ENCODE measurements at places on chromosomes 1 and 21. TPM values are rescaled to one million over a fixed set of nuclear protein-coding genes. Genes with fewer than 3 reads are reported as not detected.

- no peak for DNase-seq
- H3K27ac ChIP-seq, result no peak overlapping the region
- H3K36me3 ChIP-seq, result no peaks in the 10 kb centered on the region
Observed at GRCh38 chr1:222894331-222894730, 79.5 kb downstream of the DISP1 start.

TEX38 gene
- total RNA-seq, result not detected

DNA sequence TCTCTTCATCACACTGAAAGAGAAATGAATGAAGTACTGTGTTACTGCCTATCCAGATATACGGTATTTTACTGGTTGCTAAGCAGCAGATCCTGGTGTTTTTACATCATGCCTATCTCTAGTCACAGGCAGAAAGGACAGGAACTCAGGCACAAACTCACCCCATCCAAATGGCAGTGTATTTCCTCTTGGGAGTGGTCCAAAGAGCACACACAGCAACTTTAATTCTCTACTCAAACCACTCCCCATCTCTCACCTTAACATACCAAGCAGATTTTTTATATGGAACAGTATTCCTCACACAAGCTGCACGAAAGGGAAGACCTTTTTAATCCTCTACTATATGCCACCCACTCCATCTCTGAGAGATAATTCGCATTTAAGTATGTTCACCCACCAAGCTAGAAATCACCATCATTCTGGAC is 27.3 kb downstream of the EIF4G3 start:
- H3K4me1 ChIP-seq, result peaks cover 1% of the 10 kb centered on the region
- no peaks in the 10 kb centered on the region for H3K27me3 ChIP-seq
- H3K4me3 ChIP-seq, result no peak overlapping the region

GRCh38 chr1:156268336-156268735 is 14.3 kb downstream of the SMG5 start:
- H3K36me3 ChIP-seq, result no peaks in the 10 kb centered on the region
- H3K27ac ChIP-seq, result no peak overlapping the region
- no peak for DNase-seq
- no peaks in the 10 kb centered on the region for H3K27me3 ChIP-seq
- H3K4me1 ChIP-seq, result no peaks in the 10 kb centered on the region

GRCh38 chr1:36411674-36412648 is 14.3 kb upstream of the LSM10 start:
- H3K27ac ChIP-seq, result no peak overlapping the region
- H3K4me3 ChIP-seq, result no peak overlapping the region
- no peaks in the 10 kb centered on the region for H3K4me1 ChIP-seq
- DNase-seq, result no peak

NBPF26 gene
- 26.8 TPM for total RNA-seq

ZBTB8B gene
- total RNA-seq, result 0.12 TPM

SLC6A9 gene
- total RNA-seq, result 5.0 TPM

INAVA gene
- total RNA-seq, result 3.9 TPM

- no peak overlapping the region for H3K27ac ChIP-seq
- no peak for DNase-seq
- no peak overlapping the region for H3K4me3 ChIP-seq
- H3K4me1 ChIP-seq, result no peaks in the 10 kb centered on the region
- no peaks in the 10 kb centered on the region for H3K27me3 ChIP-seq
Observed at GRCh38 chr21:18384771-18385170, 18.8 kb downstream of the TMPRSS15 start.

DNA sequence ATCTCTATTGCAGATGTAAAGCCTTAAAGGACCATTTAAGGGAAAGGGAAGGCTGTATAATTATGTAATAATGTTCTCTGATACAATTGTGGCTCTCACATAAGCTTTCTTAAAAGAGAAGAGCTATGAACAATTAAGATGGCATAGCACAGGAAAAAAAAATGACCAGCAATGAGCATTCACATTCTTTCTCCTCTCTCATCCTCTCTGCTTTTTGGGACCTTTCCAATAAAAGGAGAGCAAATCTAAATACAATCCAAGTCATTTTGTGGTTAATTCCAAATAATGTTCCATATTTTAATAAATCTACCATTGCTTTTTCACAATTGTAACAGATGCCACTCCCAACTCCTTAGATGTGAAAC is 23.5 kb downstream of the SMYD3 start:
- H3K27ac ChIP-seq, result peak overlapping the region; percentile 32
- peaks cover 1% of the 10 kb centered on the region for H3K4me1 ChIP-seq
- no peaks in the 10 kb centered on the region for H3K27me3 ChIP-seq
- no peak overlapping the region for H3K4me3 ChIP-seq

DNA sequence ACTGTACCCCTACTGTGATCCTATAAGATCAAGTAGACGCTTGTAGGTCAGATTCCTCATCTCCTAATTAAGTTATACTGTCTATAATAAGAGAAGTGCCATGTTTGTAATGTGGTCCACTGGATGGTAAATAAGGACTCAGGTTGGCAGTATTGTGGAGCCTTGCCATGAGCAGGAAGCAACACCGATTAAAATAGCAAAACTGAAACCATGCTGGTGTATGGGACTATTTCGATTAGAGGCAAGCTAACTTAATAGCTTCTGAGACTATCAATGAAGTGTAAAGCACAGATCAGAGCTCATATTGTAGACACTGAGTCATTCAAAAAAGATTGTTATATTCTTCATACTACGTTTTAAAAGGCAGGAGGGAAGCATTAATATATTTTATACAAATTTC is 348.8 kb downstream of the HHAT start:
- H3K4me1 ChIP-seq, result no peaks in the 10 kb centered on the region
- no peak overlapping the region for H3K4me3 ChIP-seq
- DNase-seq, result no peak
- no peaks in the 10 kb centered on the region for H3K36me3 ChIP-seq
- H3K27ac ChIP-seq, result no peak overlapping the region

DNA sequence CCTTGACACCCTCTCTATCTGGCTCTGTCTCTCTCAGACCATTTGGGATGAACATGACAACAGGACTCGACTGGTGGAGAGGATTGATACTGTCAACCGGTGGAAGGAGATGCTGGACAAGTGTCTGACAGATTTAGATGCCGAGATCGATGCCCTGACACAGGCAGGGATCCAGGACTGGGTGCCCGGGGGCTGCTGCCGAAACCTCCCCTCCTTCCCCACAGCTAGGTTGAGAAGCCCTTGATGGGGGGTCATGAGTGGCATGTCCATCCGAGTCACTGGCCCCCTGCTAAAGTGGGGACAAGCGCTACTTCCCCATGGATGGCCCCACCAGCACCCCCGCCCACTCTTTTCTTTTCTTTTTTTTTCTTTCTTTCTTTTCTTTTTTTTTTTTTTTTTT is 1.2 kb downstream of the TEKT2 start:
- no peak overlapping the region for H3K27ac ChIP-seq
- no peak overlapping the region for H3K4me3 ChIP-seq
- H3K4me1 ChIP-seq, result peaks cover 11% of the 10 kb centered on the region
- H3K36me3 ChIP-seq, result no peaks in the 10 kb centered on the region
- no peak for DNase-seq
- H3K27me3 ChIP-seq, result no peaks in the 10 kb centered on the region

- no peak overlapping the region for H3K27ac ChIP-seq
- no peaks in the 10 kb centered on the region for H3K4me1 ChIP-seq
- no peaks in the 10 kb centered on the region for H3K36me3 ChIP-seq
Observed at GRCh38 chr1:190663962-190664361, 186.3 kb upstream of the BRINP3 start.

DNA sequence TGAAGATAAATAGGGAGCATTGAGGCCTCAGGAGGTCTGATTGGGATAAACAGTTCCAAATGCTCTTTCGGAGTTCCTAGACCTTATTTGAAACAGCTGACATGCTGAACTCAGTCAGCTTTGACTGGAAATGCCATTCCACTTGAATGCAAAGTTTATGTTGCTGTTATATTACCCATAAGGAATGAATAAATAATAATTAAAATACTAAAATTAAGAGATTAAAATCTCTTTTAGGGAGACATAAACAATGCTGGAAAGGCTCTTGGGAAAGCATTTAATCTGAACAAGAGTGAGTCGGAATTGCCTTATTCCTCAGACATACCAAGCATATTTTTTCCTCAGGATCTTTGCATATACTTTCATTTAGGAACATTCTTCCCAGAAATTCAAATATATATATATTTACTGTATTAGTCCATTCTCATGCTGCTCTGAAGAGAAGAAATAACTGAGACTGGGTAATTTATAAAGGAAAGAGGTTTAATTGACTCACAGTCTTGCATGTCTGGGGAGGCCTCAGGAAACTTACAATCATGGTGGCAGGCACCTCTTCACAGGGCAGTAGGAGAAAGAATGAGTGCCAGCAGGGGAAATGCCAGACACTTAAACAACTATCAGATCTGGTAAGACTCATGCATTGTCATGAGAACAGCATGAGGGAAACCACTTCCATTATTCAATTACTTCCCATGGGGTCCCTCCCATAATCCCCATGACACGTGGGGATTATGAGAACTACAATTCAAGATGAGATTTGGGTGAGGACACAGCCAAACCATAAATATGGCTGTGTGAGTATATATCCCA is 318.2 kb upstream of the PLXNA2 start:
- H3K4me1 ChIP-seq, result no peaks in the 10 kb centered on the region
- no peak overlapping the region for H3K27ac ChIP-seq
- no peaks in the 10 kb centered on the region for H3K27me3 ChIP-seq
- DNase-seq, result no peak
- H3K36me3 ChIP-seq, result no peaks in the 10 kb centered on the region
- no peak overlapping the region for H3K4me3 ChIP-seq

RUSC1 gene
- 55.6 TPM for total RNA-seq

- H3K27me3 ChIP-seq, result no peaks in the 10 kb centered on the region
- no peaks in the 10 kb centered on the region for H3K36me3 ChIP-seq
- DNase-seq, result peak; percentile 64
- peak within 1 kb of the TSS; percentile 29 for H3K4me3 ChIP-seq
- no peaks in the 10 kb centered on the region for H3K4me1 ChIP-seq
Observed at GRCh38 chr1:202710070-202711045, at the start of gene SYT2. Gene SYT2 (minus strand): TSS chr1:202710454. CDS start chr1:202605772, 104,682 bp downstream.

DNA sequence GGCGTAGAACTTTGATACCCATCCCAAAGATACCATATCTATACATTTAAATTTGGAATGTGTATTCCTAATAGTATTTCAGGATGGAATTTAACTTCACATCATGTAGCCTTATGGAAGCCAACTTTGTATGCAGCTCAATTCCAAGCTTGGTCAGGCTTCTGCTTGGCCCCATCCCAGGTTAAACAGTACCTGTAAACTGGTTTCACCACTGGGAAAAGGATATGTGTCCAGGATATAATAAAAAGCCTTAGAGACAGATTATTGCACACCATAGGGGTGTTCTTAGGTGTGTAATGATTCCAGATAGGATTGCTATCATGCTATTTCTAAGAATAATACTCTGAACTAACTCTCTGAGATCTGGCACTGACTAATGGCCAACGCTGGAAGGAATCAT is 28.1 kb downstream of the ADAM30 start:
- no peaks in the 10 kb centered on the region for H3K27me3 ChIP-seq
- no peaks in the 10 kb centered on the region for H3K36me3 ChIP-seq
- no peak overlapping the region for H3K4me3 ChIP-seq
- H3K27ac ChIP-seq, result no peak overlapping the region

- DNase-seq, result no peak
- H3K27ac ChIP-seq, result peak overlapping the region; percentile 74
- peaks cover 8% of the 10 kb centered on the region for H3K4me1 ChIP-seq
- no peaks in the 10 kb centered on the region for H3K27me3 ChIP-seq
Observed at GRCh38 chr1:150267896-150268295, 920 bp downstream of the APH1A start.

- H3K4me3 ChIP-seq, result no peak overlapping the region
- no peaks in the 10 kb centered on the region for H3K27me3 ChIP-seq
- no peaks in the 10 kb centered on the region for H3K4me1 ChIP-seq
- H3K27ac ChIP-seq, result no peak overlapping the region
- H3K36me3 ChIP-seq, result no peaks in the 10 kb centered on the region
- DNase-seq, result no peak
Observed at GRCh38 chr21:44407493-44407892, 47.8 kb upstream of the LRRC3 start.

OLFML3 gene
- 157 TPM for total RNA-seq

ITGB2 gene
- 46.2 TPM for total RNA-seq

GRCh38 chr1:37478890-37479254 is 4.5 kb downstream of the ZC3H12A start:
- DNase-seq, result no peak
- peak overlapping the region; percentile 5 for H3K4me3 ChIP-seq
- H3K27me3 ChIP-seq, result no peaks in the 10 kb centered on the region
- peak overlapping the region; percentile 85 for H3K27ac ChIP-seq
- H3K36me3 ChIP-seq, result no peaks in the 10 kb centered on the region

GRCh38 chr1:36956570-36956969 is 77.7 kb downstream of the GRIK3 start:
- H3K4me3 ChIP-seq, result no peak overlapping the region
- no peaks in the 10 kb centered on the region for H3K4me1 ChIP-seq
- no peaks in the 10 kb centered on the region for H3K27me3 ChIP-seq
- no peak for DNase-seq
- H3K27ac ChIP-seq, result no peak overlapping the region

- H3K4me3 ChIP-seq, result no peak overlapping the region
- no peaks in the 10 kb centered on the region for H3K36me3 ChIP-seq
- peak overlapping the region; percentile 77 for H3K27ac ChIP-seq
- H3K4me1 ChIP-seq, result peaks cover 22% of the 10 kb centered on the region
- no peak for DNase-seq
Observed at GRCh38 chr1:154940651-154941194, 4.2 kb upstream of the PMVK start.

GRCh38 chr1:195964516-195964915 is 643.7 kb downstream of the KCNT2 start:
- no peaks in the 10 kb centered on the region for H3K27me3 ChIP-seq
- no peak for DNase-seq
- H3K36me3 ChIP-seq, result no peaks in the 10 kb centered on the region
- H3K4me3 ChIP-seq, result no peak overlapping the region
- H3K27ac ChIP-seq, result no peak overlapping the region

PRKAA2 gene
- 3.8 TPM for total RNA-seq

TRIM17 gene
- total RNA-seq, result 3.1 TPM

FAM167B gene
- total RNA-seq, result 2.9 TPM

- H3K27me3 ChIP-seq, result no peaks in the 10 kb centered on the region
- no peaks in the 10 kb centered on the region for H3K4me1 ChIP-seq
- H3K27ac ChIP-seq, result no peak overlapping the region
- H3K4me3 ChIP-seq, result no peak overlapping the region
- no peaks in the 10 kb centered on the region for H3K36me3 ChIP-seq
Observed at GRCh38 chr1:103492003-103492625, 33.4 kb upstream of the RNPC3 start.

DNA sequence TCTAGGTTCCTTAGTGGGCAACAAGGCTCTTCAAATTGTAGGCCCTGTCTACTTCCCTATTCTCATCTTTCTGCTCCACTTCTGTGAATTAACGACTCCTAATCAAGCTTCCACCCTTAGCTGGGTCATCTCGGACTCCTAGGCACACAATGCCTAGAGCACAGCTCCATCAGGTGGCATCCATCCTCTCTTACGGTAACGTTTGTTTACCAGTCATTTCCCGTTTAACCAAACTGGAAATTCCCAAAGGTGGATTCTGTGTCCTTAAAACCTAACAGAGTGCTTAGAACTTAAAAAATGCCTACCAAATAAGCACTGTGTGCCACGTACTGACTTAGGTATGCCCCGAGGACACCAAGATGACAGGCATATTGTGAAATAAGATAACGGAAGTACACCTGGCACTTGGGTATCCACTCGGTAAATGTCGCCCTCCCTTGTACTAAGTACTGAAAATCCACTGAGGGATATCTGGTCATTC is 1.5 kb downstream of the PARP1 start:
- H3K27ac ChIP-seq, result no peak overlapping the region
- peaks cover 18% of the 10 kb centered on the region for H3K4me1 ChIP-seq
- H3K4me3 ChIP-seq, result peak overlapping the region; percentile 75
- H3K27me3 ChIP-seq, result no peaks in the 10 kb centered on the region

GRCh38 chr1:204769997-204770396 is 84.5 kb upstream of the LRRN2 start:
- H3K27me3 ChIP-seq, result no peaks in the 10 kb centered on the region
- H3K4me3 ChIP-seq, result no peak overlapping the region
- no peaks in the 10 kb centered on the region for H3K4me1 ChIP-seq
- no peak for DNase-seq

MPZL1 gene
- total RNA-seq, result 106 TPM
